Bone marrow (tissue), 2 donors: ENCODE measurements at places on chromosomes 7 and 10.

- DNase-seq = no peak
These were observed 273.1 kb downstream of the GLRX3 start for GRCh38 chr10:130409331-130409730.

DNA sequence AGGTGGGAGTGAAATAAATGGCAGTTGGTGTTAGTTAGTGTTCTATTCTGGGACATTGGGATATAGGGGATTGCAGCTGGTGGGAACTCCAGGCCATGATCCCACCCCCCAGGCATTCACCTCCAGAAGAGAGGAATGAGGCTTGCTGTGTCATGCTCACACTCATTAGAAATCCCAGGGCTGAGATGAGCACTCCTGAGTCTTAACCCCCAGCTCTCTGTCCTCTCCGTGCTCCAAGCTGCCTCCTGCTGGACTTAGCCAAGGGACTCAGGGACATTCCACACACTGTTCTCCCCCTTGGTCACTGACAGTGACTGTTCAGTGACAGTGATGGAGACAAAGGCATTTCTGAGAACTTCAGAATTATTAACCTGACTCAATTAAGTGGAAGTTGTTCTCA is 21.5 kb downstream of the CYP26A1 start:
- DNase-seq = no peak

- DNase-seq = no peak
These were observed 8.0 kb downstream of the RSU1 start for GRCh38 chr10:16809074-16809718.

GRCh38 chr10:51162002-51162401 is 87.7 kb downstream of the PRKG1 start:
- DNase-seq = no peak

- no peak for DNase-seq
These were observed 593.6 kb downstream of the DNAJB6 start for GRCh38 chr7:157930441-157930840.

DNA sequence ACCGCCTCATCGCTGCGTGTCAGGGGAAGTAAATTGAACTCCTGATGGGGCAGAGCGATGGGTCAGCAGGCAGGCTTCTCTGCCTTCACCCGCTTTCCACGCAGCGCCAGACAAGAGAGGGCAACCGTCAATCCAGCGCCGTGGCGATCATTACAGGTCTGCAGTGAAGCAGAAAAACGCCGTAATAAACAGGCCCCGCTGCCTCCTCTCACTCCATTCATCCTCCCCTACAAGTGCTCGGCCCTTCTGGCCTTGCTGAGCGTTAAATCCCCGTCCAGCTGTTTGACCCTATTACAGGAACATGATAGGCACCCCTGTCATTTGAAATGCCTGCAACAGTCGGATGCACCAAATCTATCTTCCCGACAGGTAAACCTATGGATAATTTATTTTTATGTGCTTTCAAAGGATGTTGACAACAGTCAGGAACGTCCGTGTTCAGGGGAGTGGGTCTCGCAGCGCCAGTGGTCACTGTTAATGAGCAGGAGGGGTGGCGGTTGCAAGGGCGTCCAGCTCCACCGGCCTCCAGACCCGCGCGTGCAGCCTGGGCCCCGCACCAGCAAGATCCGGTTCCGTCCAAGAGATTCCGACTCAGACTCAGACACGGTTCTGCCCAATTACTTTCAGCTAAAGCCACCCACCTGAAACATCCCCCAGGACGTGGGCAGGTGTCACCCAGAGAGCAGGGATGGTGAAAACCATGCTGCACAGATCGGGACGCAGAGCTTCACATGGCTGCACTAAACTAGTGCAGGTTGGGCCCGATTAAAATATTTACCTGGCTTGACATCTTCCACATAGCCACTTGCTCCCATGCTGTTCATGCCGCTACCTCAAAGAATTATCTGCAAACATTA is 508.0 kb upstream of the MGMT start:
- DNase-seq = no peak

- no peak for DNase-seq
These were observed 57.0 kb downstream of the SHTN1 start for GRCh38 chr10:116947841-116948529.

DNA sequence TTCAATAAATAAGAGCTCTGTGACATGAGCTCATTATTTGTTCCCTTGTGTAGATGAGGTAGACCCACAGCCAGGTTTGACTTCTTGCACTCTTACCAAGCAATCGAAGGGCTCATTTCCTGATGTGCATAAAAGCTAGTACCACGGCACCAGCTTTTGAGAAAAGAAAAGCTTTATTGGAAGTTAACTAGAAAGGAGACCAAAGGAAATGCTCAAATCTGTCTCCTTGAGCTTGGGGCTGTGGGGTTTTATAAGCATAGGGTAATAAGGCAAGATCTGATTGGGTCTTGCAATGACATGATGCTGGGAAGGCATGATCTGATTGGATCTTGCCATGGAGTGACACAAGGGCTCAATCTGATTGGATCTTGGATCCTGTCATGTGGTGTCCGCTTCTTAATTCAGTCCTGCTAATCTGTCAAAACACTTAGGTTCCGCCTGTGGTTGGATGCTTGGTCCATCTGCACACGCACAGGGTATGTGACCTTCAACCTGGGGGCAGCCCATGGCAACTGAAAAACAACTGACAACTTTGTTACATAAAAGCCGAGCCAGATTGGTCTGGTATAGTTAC is 47.8 kb upstream of the FRMD4A start:
- no peak for DNase-seq

DNA sequence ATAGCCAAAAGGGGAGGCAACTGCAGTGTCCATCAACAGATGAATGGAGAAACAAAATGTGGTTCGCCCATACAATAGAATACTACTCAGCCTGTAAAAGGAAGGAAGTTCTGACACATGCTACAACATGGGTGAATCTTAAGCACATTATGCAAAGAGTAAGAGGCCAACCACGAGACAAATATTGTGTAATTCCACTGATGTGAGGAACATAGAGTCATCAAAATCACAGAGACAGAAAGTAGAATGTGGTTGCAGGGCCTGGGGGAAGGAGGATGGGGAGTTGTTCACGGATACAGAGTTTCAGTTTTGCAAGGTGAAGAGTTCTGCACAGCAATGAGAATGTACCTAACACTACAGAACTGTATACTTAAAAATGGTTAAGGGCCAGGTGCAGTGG is 13.7 kb upstream of the C10orf71 start:
- DNase-seq = peak; percentile 9

GRCh38 chr7:16278167-16278787 is 143.1 kb downstream of the CRPPA start:
- DNase-seq = no peak

GRCh38 chr7:78379148-78379547 is 580.6 kb downstream of the PHTF2 start:
- DNase-seq = no peak

- DNase-seq = no peak
These were observed 18.9 kb upstream of the BPGM start for GRCh38 chr7:134627775-134628153.

GRCh38 chr7:44093102-44093641 is 10.8 kb upstream of the POLM start:
- DNase-seq = no peak

DNA sequence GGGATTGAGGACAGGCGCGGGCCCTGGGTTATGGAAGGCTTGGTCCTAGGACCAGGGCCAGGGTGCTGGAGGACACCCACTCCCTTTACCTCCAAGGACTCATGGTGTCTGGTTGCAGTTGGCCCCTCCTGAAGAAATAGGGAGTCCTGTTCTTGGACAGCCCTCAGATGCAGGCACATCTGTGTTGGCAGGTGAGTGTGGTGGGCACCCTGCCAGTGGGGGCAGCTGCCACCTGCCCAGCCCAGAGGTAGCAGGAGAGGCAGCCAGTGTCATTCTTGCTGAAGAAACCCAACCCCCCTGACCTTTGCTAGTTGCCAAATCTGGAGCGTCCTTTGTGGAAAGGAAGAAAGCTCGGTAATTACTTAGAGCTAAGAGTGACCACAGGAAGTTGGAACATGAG is 8.3 kb downstream of the GALNT17 start:
- DNase-seq = no peak

- DNase-seq = no peak
These were observed 19.9 kb downstream of the LMTK2 start for GRCh38 chr7:98126311-98127142.

GRCh38 chr10:18097524-18097923 is 42.7 kb upstream of the CACNB2 start:
- no peak for DNase-seq

DNA sequence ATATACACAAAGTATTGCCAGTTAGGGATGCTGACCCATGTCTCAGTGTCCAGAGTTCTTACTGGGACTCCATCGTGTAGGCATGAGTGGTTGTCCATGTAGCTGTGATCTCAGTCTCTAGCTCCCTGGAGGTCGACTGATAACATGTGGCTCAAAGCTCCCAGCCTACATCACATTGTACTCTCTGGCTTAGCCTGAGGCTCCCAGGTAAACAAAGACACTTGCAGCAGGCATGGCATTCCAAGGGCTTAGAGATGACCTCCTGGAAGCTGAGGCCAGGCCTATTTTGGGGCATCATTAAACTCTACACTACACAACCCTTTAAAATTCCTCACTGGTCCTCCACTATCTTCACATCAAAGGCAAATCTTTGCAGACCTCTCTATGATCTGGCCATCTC is 100.8 kb upstream of the DOCK1 start:
- DNase-seq = no peak

GRCh38 chr7:106598663-106599342 is 62.2 kb downstream of the CCDC71L start:
- peak; percentile 19 for DNase-seq

GRCh38 chr10:32795598-32796183 is 162.3 kb downstream of the ITGB1 start:
- no peak for DNase-seq

GRCh38 chr7:142833174-142834048 is 21.5 kb upstream of the EPHB6 start:
- DNase-seq = no peak

GRCh38 chr7:57867884-57868701 is 418.1 kb downstream of the ZNF716 start:
- no peak for DNase-seq

- DNase-seq = no peak
These were observed 133.9 kb downstream of the DKK1 start for GRCh38 chr10:52447931-52448353.

- no peak for DNase-seq
These were observed 231.2 kb downstream of the PLXNA4 start for GRCh38 chr7:132345030-132345429.

DNA sequence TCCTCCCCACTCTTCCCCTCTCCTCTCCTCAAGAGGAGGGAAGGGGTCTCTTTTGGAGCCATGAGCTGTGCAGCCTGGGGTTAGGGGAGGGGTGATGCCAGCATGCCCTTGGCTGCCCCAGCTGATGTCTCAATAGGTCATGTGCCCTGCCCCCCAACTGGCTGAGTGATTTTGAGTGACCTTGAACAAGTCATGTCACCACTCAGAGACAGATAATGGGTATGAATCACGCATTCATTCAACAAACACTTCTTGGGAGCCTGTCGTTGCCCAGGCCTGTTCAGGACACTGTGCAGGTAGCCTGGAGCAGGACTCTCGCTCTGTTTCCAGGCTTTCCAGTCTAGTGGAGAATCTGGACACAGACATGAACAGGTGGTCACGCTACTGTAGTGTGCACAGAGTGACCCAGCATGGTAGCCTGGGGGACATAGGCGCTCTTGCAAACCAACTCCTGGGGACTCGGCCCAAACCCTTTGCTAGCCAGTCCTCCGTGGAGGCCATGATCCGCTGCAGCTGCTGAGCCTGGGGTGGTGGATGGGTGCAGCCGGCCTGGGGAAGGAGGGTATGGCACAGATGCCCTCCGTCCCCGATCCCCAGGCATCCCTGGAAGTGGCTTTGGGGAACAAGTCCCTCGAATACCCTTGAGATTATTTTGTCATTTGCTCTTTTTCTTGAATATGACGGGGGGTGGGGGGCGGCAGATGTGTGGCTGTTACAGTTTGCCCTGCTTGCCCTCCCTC is 49.6 kb upstream of the PSAP start:
- DNase-seq = no peak
